ENCODE measurements at places on chromosomes 1 and 21.

DNA sequence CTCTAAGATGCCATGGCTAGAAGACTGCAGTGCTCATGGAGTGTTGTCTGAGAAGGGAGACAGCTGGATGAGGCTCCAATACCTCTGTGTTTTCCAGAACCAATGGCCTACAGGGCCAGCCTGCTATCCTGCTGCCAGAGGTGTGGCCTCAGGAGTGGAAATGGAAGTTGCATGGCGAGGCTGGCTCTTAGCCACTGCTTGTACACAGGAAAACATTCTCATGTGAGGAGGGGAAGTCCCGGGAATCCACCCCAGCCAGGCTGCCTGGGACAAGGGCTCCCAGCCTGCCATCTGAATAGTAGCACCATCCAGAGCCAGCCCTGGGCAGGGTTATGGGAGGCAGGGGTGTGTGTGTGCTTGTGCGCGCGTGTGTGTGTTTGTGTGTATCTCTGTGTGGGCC, 56.5 kb downstream of the SDC3 start:
- no peak for DNase-seq

GRCh38 chr21:17612565-17613241, at the start of gene BTG3:
BTG3 (minus strand) TSS chr21:17612901; CDS start chr21:17609144, 3,757 bp downstream.
- DNase-seq: peak; percentile 85

DNA sequence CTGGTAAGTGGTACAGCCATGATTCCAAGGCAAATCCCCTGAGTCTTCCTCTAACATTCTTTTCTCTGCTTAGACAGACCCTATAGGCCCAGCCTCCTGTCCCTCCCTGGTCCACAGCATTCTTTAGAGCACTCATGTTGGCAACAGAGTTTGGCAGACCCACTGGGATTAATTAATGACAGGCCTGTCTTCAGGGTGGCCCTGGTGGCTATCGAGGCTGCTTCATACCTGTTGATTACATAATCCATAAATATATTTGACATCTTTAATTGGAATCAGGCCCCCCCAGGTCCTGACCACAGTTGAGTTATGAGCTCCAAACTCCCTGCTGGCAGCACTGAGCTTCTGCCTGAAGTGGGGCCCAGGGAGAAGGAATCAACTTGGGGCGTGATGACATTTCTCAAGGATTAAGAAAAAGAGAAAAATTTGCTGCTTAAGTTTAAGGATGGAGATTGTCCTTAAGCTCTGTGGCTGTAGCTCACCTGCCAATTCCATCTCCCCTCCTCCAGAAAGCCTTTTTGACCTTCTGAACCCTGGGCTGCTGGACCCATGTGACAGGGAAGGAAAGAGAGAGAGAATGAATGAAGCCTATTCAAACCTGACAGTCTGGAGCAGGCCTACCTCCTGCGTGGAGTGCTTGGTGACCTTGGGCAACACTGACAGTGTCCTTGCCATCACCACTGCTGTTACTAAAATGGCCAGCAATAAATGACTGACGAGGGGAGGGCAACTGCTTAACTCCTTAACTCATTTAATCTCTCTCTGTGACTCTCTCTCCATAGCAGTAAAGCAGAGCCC, 156.6 kb downstream of the TRABD2B start:
- DNase-seq: no peak

- DNase-seq: peak; percentile 86
Measured at GRCh38 chr1:24186993-24187790, at the start of gene IFNLR1. IFNLR1 (minus strand) TSS chr1:24187289; CDS start chr1:24187248, 41 bp downstream.

DNA sequence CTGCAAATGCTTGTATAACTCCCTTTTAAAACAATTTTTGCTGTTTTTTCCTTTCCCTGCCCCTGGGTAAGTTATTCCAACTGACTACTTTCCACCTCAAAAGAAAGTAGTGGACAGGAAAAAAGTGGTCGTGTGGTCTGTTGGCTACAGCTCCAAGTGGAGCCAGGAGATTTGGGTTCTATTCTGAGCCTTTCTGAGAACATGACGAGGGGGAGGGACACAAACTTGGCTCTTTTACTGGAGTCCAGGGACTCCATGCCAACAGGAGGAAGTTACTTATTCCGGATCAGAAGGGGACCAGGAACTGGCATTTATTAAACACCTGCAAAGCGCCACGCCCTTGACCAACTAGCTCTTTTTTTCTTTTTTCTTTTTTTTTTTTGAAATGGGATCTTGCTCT, 79.0 kb upstream of the CAPZB start:
- no peak for DNase-seq

DNA sequence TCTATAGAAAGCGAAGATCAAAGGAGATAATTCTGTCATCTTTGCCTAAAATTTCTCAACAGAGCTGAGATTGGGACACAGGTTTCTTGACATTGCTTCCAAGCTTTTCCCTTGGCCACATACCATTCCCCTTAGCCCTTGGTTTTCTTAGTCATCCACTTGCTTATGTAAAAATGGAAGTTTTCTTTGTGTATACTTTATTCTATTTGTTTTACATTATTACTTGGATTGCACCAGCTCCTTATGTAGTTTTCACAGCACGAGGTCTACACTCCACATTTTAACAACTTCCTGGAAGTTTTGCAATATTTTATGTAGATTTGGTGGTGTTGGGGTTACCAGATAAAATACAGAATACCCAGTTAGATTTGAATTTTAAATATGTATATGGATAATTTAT, 129.8 kb downstream of the PLA2G4A start:
- DNase-seq: no peak

GRCh38 chr1:164470996-164471395, 88.0 kb upstream of the PBX1 start:
- no peak for DNase-seq

DNA sequence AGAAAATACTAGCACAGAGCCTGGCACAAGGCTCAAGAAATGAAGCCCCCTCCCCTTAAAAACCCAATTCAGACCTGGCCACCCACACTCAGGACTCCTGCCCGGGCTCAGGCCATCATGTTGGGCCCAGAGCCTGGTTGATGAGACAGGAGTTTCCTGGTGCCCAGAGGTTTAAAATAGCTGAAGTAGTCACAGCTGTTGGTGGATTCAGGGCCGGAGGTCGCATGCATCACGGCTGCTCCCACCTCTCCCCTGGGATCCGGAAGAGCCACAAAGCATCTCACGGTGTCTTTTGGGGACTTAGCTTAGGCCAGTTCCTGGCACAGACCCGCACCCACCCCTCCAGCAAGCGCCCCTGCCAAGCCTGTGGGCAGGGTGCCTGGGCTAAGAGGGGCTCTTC, 2.6 kb upstream of the PADI2 start:
- no peak for DNase-seq

- peak; percentile 42 for DNase-seq
Measured at GRCh38 chr1:8947127-8947691, 1.5 kb downstream of the CA6 start.

GRCh38 chr1:117240547-117240946, 29.8 kb upstream of the VTCN1 start:
- no peak for DNase-seq

- no peak for DNase-seq
Measured at GRCh38 chr1:214912127-214912526, 170.4 kb upstream of the KCNK2 start.

- no peak for DNase-seq
Measured at GRCh38 chr1:201384406-201384782, 6.9 kb upstream of the TNNT2 start.
